ENCODE measurements at places on chromosomes 1 and 21.

DNA sequence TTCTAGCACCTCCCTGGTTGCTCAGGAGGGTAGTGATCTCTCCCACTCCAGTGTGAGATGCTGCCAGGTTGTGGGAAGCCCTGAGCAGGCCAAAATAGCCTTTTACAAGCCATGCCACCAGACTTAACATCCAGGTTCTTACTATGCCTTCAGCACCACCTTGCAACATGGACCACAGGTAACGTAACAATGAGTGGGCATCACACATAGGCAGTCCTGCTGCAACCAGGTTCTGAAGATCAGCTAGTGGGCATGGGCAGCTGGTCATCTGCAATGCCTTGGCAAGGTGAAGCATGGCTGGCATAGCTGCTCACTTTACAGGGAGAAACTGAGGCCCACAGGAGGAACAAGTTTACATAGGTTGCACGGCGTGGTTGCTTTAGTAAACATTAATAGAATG is 40.7 kb downstream of the DHCR24 start:
- no peak for DNase-seq

GRCh38 chr1:101301446-101302057 is 64.7 kb downstream of the S1PR1 start:
- no peak for DNase-seq

DNA sequence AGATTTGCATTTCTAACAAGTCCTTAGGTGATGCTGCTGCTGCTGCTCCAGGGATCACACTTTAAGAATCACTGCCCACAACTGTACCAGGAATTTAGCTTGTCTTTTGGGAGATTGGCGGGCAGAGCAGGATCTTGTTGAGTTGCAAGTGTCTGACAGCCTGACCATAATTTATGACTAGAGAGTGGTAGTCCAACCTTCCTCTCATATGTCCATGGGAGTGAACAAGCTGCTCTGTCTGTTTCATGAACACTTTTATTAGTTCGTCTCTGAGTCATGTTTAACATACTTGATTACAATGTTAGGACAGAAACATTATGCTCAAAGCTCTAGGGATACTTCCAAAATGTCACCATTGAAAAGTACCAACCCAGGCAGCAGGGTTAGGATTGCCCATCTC is 169.6 kb downstream of the TGFB2 start:
- no peak for DNase-seq

- no peak for DNase-seq
Observed at GRCh38 chr21:26684889-26685288, 111.8 kb upstream of the CYYR1 start.

All from right renal pelvis (tissue), 4 donors.